ENCODE measurements at places on chromosomes 3 and 15. TPM values are rescaled to one million over a fixed set of nuclear protein-coding genes. Genes with fewer than 3 reads are reported as not detected.

PTH1R gene
- not detected for polyA plus RNA-seq

CD80 gene
- polyA plus RNA-seq = not detected

MESP2 gene
- polyA plus RNA-seq = not detected

HCN4 gene
- not detected for polyA plus RNA-seq

GRCh38 chr3:59381282-59381681, 331.5 kb upstream of the CFAP20DC start:
- DNase-seq = no peak
